ENCODE measurements at places on chromosomes 7 and 10.
A peak's percentile ranks its signal among the peaks of the same experiment; 100 is the strongest.

GRCh38 chr10:127849921-127850320 is 42.8 kb downstream of the CLRN3 start:
- DNase-seq: peak; percentile 72

- DNase-seq: no peak
Observed at GRCh38 chr10:58776568-58777318, 264.1 kb downstream of the BICC1 start.

GRCh38 chr10:52284416-52285013 is 29.6 kb upstream of the DKK1 start:
- no peak for DNase-seq

DNA sequence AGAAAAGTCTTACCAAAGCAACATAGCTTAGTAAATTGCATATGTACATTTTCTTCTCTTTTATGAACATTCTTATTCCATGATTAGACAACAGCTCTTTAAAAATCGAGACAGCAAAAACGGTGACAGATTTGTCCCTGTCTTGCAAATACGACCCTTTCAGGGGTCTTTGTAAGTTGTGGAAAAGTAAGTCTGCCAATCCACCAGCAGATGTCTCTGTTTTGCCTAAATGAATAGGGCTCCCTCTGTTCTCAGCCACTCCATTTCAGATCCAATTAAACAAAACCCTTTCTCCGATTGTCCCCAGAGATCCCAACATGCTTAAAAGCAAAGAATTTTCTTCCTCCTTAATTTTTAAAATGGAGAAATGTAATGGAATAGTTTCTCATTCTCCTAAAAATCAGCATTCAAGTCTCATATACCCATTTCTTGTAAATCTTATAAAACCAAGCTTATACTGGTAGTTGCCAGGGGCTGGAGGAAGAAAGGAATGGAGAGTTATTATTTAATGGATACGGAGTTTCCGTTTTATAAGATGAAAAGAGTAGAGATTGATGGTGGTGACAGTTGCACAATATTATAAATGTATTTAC is 61.0 kb upstream of the NFE2L3 start:
- DNase-seq: no peak

GRCh38 chr7:31260851-31261250 is 79.7 kb downstream of the NEUROD6 start:
- no peak for DNase-seq

GRCh38 chr7:43582503-43583423 is at the start of gene STK17A:
Gene STK17A, plus strand, starts transcription at chr7:43583108. Its CDS starts 136 bp downstream, at chr7:43583244.
- peak; percentile 90 for DNase-seq

GRCh38 chr10:122530177-122530576 is 30.4 kb upstream of the DMBT1 start:
- DNase-seq: no peak

- no peak for DNase-seq
Observed at GRCh38 chr7:128025380-128025779, 5.9 kb downstream of the LRRC4 start.

DNA sequence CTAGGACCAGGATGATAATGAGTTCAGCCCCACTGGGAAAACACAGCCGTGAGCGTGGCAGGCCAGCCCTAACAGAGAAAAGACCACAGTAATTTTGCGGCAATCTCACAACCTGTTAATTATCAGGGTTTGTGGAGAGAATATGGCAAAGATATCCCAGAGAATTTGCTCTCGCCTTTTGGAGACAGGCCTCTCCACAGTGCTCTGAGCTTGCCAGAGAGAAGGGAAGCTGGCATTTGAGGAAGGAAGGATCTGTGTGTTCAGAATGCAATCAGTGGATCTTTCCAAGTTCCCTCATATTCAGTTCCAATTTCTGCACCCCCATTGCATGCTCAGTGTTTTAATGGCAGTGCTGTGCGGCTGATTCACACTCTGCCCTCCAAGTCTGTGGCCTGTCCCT is 60.2 kb downstream of the PLPP4 start:
- DNase-seq: no peak

DNA sequence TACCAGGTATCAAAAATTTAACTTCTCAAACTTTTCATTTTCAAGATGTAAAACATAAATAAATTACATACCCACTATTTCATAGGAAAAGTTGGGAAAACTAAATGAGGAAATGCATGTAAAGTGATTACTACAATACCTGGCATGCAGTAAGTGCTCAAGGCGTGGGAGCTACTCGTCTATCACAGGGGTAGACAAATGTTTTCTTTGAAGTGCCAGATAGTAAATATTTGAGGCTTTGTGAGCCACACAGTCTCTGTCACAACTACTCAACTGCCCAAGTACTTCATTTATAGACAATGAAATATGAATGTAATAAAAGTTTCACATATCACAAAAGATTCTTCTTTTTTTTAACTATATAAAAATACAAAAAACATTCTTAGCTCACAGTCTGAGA is 96.4 kb upstream of the PCGF5 start:
- DNase-seq: no peak

DNA sequence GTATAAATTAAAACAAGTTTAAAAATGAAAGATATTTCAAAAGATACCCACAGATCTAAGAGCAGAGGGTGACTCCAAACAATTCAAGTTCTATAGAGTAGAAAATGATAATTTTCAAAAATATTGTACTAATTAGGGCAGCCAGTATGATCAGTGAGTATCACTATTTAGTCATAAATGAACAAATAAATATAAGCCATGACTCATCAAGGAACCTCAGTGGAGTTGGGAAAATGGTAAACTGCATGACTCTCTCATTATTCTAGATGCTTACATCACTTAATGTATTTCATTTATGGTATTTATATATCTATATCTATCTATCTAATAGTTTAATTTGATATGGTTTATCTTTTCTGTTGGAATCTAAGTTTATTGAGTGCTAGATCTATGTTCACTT is 94.3 kb downstream of the THSD7A start:
- no peak for DNase-seq

DNA sequence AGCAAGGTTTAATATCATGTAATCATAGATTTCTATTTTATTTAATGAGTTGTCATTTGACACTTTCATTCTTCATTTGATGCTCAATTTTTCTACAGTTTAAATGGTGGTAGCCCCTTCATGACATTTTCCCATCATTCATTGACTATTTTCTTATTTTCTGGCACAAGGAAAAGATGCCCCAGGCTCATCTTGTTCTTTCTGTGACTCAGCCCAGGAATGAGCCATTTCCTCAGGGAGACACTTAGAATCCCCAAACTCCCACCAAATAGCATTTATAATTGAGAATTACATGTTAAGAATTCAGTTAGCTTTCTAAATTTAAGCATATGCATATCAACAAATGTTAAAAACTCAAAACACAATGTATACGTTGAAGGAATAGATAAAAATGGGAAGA is 222.3 kb downstream of the KIF20B start:
- no peak for DNase-seq

DNA sequence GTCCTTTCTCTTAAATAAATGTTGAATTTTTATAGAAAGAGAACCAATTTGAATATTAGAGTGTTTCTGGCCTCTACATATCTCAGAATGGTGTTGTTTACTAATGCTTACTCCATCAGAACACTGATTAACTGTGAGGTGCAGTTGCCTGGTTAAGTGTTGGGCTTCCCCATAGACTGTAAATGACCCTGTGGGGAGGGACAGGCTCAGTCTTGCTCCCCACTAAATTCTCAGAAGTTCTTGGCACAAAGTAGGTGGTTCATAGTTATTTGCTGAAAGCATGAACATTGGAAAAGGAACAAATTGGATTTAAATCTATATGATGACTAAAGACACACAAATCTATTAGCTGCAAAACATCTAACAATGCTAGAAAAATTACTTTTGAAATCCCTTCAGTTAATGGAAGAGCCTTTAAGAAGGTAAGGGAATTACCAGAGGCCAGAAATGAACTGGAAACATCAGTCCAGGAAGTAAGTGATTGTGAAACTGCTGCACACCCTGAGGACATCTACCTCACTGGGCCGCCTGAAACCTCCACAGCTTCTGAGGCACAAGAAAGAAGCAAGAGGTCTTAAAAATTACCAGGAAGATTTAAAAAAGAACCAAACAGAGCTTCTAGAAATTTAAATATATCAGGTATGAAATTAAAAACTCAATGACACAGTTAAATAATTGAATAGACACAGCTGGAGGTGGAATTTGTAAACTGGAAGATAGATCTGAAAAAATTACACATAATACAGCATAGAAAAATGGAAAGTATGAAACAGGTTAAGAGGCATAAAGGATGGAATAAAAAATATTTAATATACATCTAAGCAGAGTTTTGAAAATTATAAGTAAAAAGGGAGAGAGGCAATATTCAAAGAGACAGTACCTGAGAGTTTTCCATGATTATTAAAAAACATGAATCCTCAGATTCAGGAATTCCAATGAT is 17.8 kb upstream of the COMTD1 start:
- no peak for DNase-seq

DNA sequence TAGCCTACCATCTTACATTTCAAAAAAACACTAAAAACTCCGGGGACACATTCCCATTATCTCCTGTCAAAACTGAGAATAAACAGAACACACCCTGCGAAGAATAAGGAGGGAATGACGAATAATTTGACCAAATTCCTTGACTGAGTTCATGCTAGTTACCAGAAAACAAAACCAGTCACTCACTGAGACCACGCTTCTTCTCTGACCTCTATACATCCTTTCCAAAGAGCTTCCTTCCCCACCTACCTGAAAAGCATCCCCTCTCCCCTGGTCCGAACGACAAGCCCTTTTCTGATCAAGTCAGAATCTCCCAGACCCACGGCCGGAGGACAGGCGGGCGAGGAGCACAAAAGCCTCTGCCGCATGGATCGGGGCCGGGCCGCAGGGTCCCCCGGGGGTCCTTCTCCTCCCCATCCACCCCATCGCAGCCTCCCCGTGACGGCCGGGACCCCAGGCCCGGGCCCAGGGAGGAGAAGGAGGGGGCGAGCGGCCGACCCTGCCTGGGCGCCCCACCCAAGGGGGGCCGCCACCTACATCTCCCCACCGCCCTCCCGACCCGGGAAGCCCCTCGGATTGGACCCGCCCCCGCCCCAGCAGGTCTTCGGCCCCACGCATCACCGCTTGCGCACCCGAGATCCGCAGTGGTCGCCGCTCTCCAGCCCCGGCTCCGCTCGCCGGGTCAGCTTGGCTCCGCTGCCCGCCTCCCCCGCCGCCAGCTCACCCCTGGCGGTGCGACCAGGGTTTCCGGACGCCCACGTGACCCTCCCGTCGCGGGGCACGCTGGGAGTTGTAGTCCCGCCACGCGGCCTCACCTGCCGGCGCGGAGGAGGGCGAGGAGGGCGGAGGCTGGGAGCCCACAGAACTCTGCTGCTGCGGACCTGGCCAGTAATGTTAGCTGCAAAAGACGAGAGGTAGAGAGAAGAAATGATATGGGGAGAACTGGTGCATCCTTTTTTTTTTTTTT is at the start of gene SLC37A3:
TSS of gene SLC37A3 (minus strand) at position 747 of the 967 bp plus-strand sequence. CDS start 16,004 bp downstream, outside the sequence.
- peak; percentile 86 for DNase-seq

GRCh38 chr7:50397320-50397970 is 52.7 kb downstream of the FIGNL1 start:
- no peak for DNase-seq

GRCh38 chr10:71857934-71858890 is 7.2 kb upstream of the PSAP start:
- no peak for DNase-seq

- DNase-seq: no peak
Observed at GRCh38 chr7:138185132-138185908, 109.1 kb downstream of the AKR1D1 start.

DNA sequence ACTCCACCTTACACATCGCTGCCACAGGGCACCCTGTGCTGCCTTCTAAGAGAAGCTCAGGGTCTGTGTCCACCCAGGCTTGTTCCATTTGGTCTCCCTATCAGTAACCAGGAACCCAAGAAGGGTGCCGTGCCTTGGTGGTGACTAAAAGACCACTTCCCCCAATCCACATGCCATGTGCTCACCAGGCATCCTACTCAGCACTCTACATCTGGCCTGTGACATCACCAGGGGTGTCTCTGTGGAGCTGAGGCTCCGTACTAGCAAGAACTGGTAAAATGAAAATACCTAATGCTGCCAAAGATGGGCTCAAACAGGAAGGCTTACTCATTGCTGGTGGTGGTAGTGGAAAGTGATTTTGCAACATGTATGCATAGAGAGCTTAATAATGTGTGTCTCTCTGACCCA is 19.0 kb upstream of the C10orf71 start:
- no peak for DNase-seq

- no peak for DNase-seq
Observed at GRCh38 chr7:35893649-35894048, 92.8 kb downstream of the SEPTIN7 start.

DNA sequence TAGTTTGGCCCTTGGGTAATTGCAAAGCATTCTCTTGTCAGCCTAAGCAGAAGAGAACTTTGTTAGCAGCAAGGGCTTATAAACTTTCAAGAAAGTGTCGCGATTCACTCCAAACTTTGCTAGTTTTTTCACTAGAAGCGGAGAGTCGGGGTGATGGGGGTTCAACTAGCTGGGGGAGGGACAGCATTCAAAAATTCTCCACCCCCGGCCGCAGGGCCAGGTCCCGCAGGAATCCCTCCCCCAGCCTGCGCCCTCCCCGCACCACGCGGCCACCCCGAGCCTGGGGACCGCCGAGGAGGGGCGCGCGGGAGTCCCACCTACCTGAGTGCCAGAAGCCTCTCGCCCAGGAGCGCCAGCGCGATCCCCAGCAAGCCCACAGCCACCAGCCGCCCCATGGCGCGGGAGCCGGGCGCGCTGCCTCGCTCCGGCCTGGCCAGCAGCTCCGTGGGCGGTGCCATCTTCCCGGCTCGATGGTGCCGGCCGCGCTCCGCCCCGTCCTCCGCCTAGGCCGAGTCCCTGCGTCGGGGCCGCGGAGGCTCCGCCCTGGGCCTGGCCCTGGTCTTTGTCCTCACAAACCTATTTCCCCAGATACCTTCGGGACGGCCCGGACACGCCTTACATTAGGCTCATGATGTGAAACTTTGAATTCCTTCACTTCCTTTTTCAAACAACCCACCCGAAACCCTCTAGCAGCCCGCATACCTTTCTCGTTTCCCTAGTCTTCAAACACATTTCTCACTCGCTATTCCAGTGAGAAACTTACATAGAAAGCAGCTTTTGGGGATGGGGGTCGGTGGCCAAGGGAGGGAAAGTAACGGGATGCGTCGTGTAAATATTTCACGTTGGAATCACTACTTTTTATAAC is at the start of gene PON2:
TSS of gene PON2 (minus strand) at position 472 of the 865 bp plus-strand sequence. CDS start at position 395, 77 bp downstream.
- DNase-seq: peak; percentile 70

DNA sequence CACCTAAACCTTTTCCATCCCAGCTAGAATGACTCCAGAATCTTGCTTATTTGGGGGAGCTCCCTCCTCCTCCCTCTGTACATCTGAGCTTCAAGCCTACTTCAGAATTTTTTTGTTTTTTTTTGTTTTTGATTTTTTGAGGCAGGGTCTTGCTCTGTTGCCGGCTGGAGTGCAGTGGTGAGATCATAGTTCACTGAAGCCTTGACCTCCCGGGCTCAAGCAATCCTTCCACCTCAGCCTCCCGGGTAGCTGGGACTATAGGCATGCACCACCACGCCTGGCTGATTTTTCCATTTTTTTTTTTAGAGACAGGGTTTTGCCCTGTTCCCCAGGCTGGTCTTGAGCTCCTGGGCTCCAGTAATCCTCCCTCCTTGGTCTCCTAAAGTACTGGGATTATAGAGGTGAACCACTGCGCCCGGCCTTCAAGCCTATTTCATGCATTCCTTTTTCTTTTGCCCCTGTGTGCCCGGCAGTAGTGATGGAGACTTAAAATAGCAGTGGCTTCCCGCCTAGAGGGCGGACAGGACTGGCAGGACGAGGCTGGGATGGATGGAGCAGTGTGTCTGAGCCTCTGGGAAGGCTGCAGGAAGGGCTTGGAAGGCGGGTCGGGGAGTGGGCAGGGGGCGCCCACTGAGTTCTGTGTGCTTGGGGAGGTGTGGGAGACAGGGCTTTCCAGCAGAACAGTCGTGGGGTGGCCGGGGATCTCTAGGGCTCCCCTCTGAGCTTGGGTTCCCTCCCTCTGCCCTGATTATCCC is 8.8 kb downstream of the CUX1 start:
- no peak for DNase-seq

Data from WERI-Rb-1 (cell line).